ENCODE measurements at places on chromosomes 13 and 19.

DNA sequence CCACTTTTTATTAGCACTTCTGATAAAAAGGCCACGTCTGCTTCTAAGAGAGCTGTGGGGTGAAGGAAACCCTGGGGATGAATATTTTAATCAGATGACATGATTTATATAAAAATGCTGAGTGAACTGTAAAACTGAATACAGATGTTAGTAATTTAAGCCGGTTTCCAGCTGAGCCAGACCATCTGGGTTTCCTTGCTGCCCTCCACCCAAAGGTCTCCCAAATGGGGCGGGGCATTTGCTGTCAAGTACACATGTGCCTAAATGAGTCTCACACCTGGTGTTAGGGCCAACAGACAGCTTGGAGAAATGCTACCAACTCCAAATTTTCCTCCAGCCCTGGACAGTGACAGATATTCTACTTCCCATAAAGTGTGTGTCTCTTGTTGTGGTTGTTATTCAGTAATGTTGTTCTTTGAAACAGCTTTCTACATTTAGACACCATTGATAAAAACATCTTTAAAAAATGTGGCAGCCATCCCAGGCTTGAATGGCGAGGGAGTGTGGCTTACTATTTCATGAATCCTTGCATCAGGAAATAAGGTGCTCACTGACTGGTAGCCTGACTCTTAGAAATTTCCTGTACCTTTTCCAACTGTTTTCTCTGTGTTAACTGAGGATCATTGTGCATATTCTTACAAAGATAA, 350.4 kb downstream of the MTUS2 start:
- no peak for DNase-seq

- DNase-seq, result no peak
Observed at GRCh38 chr13:41028051-41028450, 8.9 kb upstream of the ELF1 start.

DNA sequence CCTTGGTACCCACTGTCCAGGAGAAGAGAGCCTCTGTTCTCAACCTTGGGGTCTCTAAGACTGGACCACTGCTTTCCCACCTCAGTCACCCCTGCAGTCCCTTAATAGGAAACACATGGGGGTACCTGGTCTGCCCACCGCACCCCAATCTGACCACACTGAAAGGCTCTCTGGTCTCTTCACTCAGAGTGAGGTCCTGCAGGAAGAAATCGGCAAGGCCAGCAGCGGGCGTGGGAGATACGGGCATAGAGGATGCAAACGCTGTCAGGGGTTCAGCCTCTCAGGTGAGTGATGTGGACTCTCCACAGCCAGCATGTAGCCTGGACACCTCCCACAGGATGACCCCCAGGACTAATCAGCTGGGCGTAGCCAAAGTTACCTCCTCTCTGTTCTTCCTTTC, 3.5 kb downstream of the SIGLEC9 start:
- DNase-seq, result no peak

DNA sequence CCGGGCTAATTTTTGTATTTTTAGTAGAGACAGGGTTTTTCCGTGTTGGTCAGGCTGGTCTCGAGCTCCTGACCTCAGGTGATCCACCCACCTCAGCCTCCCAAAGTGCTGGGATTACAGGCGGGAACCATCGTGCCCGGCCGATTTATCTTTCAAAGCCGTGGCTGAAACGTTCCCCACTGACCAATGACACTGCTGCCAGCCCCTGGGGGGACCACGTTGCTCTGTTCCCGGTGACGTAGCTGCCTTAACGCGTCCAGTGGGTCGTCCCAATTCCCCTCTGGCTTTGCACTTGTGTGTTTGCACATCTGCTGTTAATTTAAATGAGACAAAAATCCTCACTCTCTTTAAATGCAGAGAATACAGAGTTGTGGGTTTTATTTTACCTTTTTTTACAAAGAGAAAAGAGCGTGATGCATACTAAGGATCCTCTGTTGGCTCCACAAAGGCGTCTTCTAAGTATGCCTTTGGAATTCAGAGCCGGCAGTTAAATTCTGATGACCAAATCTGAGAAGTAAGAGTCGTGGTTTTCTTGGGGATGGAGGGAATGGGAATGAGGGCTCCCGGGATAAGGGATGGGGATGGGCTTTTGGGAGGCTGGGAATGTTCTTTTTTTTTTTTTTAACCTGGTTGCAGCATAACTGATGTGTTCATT, 18.6 kb upstream of the LMTK3 start:
- no peak for DNase-seq

DNA sequence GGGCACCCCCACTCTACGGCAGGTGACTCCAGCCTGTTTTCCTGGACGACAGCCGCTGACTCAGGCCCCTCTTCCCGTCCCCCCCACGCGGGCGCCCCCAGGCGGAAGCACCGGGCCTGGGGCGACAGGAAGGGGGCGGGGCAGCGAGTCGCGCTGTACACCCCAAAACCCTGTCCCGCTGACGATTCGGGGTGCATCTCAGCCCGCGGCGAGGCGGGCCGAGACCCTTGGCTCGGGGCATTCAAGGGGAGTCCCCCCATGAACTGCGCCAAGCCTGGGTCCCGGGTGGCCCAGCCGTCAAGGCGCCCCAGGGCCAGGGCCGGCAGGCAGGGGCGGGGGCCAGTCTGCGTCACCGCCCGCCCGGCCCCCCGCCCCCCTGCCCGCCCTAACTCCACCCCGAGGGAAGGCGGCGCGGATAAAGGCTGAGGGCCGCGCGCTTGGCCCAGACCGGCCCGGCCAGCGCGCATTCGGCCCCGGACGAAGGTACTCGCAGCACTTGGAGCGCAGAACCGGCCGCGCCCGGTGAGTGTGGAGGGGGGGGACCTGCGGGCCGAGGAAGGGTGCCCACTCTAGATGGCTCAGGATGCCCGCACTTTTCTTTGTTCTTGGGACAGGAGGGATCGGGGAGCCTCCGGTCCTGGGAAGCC, at the start of gene MIDN:
TSS of gene MIDN (plus strand) at position 445 of the 647 bp plus-strand sequence. CDS start 1,714 bp downstream, outside the sequence.
- peak; percentile 38 for DNase-seq
